ENCODE measurements at places on chromosomes 7 and 10.
A peak's percentile ranks its signal among the peaks of the same experiment; 100 is the strongest.

- no peak for DNase-seq
These were observed 16.3 kb downstream of the GCK start for GRCh38 chr7:44172803-44173424.

DNA sequence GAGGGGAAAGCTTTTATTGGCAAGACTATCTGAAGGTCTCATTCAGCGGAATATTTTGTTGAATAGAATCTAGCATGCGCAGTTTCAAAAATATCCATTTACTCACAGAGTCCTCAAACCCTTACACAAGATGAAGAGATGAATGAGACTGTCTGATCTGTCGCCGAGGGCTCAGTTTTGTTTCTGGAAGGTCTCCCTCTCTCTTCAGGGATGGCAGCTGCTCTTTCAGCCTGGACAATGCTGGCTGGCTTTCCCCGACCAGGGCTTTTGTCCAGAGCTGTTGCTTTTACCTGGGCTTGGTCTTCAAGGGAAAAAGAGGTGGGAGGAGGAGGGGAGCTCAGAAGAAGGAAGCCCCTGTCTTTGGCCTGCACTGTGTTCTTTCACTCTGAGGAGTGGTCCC is 81.9 kb upstream of the BTBD16 start:
- DNase-seq, result no peak

- DNase-seq, result no peak
These were observed 177.0 kb upstream of the ZMIZ1 start for GRCh38 chr10:78891741-78892140.

DNA sequence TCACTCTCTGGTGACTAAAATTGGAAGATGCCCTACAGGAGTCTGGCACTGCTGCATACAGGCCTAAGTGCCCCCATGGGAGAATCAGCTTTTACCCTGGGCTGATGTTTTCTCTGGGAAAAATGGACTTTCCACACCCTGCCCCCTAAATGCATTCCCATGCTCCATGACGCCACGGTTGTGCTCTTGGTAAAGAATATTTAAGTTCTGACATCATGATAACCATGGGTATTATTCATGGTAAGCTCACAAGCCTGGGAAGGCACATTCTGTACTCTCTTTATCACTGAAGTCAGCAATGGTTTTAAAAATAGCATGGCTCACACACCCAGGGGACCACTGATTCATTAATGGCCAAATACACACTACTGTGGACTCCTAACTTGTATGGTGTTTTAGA is 43.4 kb downstream of the HIPK2 start:
- DNase-seq, result no peak

GRCh38 chr10:51030480-51030879 is 43.8 kb upstream of the PRKG1 start:
- DNase-seq, result no peak

- no peak for DNase-seq
These were observed 84.0 kb downstream of the NRBF2 start for GRCh38 chr10:63217120-63217605.

- DNase-seq, result peak; percentile 61
These were observed 32.0 kb downstream of the FIGNL1 start for GRCh38 chr7:50418086-50418515.

GRCh38 chr10:132497861-132498561 is 39.6 kb upstream of the INPP5A start:
- DNase-seq, result no peak

Measured in effector memory CD4-positive, alpha-beta T cell (primary cell).